Stimulated activated CD4-positive, alpha-beta T cell treated with anti-CD3 and anti-CD28 coated beads, Interleukin-15, amount 100 ng/mL, for 24 hours (primary cell): ENCODE measurements at places on chromosomes 6 and 20.

- DNase-seq = no peak
Observed at GRCh38 chr6:64504503-64504902, 868.9 kb downstream of the PHF3 start.

DNA sequence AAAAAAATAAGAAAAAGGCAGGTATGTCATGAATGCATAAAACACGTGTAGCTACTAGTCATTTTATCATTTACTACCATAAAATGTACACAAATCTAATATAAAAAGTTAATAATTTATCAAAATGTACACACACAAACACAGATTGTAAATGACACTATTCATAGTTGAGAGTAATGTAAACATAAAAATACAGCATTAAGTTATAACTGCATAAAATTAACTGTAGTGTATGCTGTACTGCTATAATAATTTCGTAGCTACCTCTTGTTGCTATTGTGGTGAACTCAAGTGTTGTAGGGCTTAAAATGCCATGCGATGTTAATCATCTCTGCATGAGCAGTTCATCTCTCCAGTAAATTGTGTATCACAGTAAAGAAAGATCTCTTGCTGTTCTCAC, 170.0 kb downstream of the MRPL14 start:
- no peak for DNase-seq

DNA sequence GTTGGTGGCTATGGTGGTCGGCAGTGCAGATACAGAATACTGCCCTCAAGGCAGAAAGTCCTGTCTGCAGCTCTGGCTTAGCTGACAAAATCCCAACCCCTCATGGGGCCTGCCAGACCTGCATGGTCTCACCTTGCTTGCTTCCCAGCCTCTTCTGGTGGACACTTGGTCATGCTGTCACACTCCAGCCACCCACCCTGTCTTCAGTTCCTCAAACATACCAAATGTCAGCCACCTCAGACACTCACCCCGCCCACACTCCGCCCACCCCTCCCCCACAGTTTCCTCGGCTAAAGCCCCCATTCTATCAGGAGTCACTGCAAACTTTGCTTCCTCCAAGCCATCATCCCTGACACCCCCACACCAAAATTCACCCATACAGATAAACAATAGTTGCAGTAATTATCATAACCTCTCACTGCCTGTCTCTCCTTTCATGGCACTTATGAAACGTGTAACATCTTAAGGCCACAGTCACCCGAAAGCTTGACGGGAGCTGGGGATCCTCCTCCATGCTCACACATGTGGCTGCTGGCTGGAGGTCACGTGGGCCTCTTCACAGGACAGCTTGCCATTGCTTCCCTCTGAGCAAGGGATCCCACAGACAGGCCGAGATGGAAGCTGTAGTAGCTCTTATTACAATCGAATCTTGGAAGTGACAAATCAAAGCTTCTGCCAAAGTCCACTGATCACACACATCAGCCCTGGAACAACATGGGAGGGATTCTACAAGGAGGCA, 202.2 kb downstream of the PTPRT start:
- no peak for DNase-seq

DNA sequence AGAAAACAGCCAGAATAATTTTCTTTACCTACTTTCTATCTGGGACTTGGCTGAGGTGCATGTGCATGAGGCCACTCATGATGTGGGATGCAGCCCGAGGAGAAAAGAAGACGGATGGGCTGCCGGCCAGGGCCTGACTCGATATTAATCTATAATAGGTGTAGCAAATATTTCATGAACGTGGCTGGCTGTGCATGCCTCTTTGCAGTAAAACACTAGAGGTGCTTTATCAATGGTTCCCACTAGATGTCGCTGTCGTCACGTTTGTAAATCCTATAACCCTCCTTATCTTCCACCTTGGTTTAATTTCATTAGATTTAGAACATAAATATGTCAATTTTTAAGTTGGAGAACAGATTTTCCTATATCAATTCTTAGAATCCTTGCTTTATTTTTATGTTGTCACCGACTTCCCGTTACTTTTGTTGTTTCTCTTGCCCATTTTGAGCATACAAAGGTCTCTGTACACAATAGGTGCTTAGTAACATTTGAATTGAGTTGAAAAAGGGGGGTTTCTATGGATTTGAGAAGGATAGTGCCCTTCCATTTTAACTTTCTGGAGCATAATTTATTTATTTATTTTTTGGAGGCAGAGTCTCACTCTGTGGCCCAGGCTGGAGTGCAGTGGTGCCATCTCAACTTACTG, 19.6 kb upstream of the FERMT1 start:
- peak; percentile 55 for DNase-seq

DNA sequence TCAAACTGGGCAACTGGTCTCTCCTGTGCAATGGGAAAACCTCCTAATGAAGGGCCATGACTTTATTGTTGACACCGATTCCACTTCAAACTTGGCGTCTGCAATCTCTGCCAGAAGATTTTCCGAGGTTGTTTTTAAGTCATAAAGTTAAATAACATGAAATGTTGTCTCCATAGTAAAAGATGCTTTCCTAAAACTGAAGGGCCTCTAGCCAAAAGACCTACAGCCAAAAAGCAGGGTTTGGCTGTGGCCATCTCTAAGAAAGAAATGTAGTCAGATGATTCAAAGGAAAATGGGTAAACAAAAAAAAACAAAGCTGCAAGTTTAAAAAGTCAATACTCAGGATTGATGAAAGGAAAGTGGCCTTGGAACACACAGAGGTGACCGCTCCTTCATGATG, 14.1 kb downstream of the CD93 start:
- DNase-seq = no peak

GRCh38 chr20:22794200-22794599, 209.8 kb upstream of the FOXA2 start:
- DNase-seq = no peak

DNA sequence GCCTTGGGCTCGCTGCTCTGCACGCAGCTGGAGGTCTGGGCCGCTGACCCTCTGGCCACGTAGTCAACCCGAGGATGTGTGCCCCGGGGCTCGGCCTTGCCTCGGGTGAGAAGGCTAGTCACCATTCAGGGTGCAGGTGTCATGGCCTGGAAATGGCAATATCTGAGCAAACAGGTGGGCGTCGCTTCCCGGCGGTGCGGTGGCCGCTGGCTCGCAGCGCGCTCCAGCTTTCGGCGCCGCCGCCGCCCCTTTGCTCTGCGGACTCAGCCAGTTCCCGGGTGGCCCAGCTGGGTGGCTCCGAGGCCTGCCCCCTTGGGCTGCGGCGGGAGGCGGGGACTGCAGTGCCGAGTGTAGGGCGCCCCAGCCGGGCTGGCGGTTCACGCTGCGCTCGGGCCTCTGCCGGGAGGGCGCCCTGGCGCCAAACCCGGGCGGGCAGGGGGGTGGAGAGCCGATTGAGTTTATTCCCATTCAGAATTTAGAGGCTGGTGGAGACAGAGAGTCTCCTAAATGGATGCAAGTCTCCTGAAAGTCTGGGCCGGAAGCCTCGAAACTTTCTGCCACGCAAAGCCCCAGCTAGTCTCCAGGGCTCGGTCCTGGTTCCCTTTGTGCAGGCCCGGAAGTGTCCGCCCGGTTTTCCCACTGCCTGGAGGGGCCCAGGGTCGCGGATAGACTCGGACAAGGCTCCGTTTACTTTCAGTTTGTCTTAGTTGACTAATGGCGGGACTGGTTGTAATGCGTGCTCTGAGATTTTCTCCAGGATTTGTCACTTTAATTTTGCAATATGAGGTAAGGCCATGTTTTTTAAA, 11.3 kb upstream of the TFAP2A start:
- DNase-seq = no peak

GRCh38 chr6:39303425-39304153, 10.6 kb downstream of the KCNK17 start:
- no peak for DNase-seq

GRCh38 chr6:170271771-170272314, 19.0 kb downstream of the DLL1 start:
- peak; percentile 89 for DNase-seq

GRCh38 chr6:106520711-106521401, 108.4 kb downstream of the RTN4IP1 start:
- peak; percentile 88 for DNase-seq

- DNase-seq = no peak
Observed at GRCh38 chr6:21504790-21505189, 88.8 kb upstream of the SOX4 start.

- DNase-seq = no peak
Observed at GRCh38 chr6:82607998-82608725, 244.5 kb downstream of the TPBG start.

GRCh38 chr6:47188588-47189021, 121.1 kb downstream of the TNFRSF21 start:
- DNase-seq = no peak

DNA sequence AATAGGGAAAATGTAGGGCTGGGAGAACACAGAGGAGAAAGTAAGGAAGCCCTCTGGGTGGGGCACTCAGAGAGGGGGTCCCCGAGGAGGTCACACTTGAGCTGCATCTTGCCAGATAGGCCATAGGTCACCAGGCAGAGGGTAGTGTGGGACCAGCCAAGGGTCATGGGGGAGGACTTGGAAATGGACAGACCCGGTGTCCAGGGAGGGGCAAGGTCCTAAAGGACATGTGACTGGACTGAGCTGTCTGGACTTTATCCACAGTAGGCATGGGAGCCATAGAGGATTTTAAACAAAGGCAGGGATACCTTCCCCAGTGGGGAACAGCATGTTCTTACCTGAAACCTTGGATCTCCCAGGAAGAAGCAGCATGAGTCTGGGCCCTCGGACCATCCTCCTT, 266.7 kb downstream of the LRFN2 start:
- no peak for DNase-seq

- DNase-seq = peak; percentile 60
Observed at GRCh38 chr20:38805958-38806854, 709 bp downstream of the PPP1R16B start.

GRCh38 chr6:169949511-169950097, 198.2 kb downstream of the ERMARD start:
- no peak for DNase-seq

GRCh38 chr6:24795106-24795505, 3.6 kb downstream of the ARMH2 start:
- no peak for DNase-seq

DNA sequence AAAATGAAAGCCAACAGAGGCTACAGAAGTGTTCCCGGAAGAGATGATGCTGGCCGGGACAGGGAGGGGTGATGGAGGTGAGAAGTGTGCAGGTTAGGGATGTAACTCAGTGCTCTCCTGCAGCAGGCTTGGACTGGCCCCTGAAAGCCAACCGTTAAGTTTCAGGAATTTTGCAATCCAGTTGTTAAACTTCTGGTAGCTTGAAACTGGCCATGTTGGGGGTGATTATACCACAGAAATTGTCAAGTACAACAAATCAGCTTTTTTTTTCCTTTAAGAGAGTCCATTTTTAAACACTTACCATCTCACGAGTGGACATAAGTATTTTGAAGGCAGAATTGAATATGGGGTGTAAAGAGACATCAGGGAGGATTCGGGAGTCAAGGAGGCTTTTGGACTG, 8.8 kb upstream of the SIRPB1 start:
- no peak for DNase-seq

- DNase-seq = no peak
Observed at GRCh38 chr6:24721461-24722215, 2.7 kb upstream of the C6orf62 start.

DNA sequence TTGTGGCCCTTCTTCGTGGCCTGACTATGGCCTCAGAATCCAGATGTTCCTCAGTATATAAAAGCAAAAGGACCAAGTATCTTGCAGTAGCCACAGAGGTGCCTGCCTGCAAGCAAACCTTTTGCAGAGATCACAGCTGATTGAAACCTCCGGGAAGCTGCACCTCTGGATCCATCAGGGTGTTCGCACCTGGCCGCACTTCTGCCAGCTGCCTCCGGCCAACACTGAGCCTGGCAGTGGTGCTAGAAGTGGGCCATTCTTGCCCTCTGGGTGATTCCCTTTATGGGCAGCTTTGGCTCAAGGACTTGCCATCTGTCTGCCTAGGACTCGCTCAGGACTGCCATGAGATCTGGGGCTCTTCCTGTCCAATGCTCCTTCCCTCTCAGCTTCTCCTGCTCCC, 214.6 kb upstream of the ECI2 start:
- DNase-seq = no peak

DNA sequence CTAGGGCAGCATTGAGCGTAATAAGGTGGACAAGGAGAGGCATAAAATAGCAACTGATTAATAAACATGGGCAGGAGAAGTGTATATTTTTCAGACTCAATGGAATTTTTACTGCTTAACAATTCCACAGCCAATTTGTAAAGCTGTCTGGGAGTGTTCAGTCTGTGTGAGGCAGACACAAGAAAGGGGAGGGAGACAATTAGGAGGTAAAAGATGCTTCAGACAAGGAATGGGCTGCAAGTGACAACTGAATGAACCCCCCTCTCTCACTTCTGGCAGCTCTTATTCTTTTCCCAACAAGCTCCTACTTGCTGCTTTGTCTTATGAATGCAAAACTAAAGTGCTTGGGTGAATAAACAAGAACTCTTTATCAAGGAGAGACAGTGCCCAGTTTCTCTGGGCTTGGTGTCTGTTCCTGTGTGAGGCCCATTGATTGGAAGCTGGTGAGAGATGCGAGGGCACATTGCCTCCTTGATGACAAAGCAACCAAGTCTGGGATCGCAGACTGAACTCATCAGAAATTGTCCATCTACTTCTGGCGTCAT, 575.3 kb downstream of the RNF144B start:
- no peak for DNase-seq

DNA sequence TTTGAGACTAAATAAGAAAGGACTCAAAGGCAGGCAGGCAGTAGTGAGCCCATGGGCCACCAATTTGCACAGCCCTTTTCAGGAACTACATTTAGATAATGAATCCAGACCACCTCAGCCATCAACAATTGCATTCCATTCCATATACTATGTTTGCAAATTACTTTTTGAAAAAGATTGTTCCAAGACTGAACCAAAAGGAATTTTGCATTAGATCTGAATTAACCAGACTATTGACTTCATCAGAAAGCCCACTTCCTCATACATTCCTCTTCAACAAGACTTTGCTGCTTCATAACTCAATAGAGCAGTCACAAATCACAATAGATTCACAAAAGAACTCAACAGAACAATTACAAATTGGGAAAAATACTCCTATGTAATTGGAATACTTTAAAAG, 229.1 kb downstream of the SIM1 start:
- DNase-seq = no peak

- DNase-seq = no peak
Observed at GRCh38 chr20:1906361-1907051, 11.3 kb downstream of the SIRPA start.

DNA sequence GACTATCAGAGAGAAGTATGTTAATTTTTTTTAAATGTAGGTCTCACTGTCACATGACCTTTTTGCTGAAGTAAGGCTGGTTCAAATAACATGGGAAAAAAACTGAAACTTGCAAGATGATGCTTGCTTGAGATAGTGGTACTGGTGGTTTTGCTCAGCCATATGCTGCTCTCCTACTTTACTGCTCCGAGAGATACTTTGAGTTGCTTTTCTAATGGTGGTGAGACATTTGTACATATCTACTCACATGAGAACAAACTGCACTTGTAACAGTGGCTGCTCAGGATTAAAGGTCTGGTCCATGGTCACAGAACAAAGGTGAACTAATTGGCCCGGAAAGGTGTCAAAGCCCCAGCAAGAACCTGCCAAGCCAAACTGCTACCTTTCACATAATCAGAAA, 106.2 kb upstream of the BEND3 start:
- no peak for DNase-seq

DNA sequence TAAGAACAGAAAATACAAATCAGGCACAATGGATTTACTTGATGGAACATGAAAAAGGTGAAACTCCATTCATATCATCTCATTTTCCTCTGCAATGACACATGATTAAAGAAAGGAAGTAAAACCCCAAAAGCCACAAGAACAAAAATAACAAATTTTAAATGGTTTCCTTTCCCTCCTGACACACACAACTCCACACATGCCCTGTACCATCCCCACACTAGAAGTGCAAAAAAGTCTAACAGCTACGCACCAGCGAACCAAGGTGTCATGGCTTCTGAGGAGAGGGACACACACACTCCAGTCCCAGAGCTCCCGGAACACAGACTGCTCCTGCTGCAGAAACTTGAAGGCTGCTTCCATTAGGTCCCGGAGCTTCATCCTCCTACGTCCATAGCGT, 25.3 kb downstream of the MDN1 start:
- peak; percentile 41 for DNase-seq
